ENCODE measurements at places on chromosomes 2 and 18.

- DNase-seq: no peak
Measured at GRCh38 chr2:127047716-127048617, 59.0 kb downstream of the BIN1 start.

- no peak for DNase-seq
Measured at GRCh38 chr2:30410217-30410616, 36.8 kb upstream of the LCLAT1 start.

DNA sequence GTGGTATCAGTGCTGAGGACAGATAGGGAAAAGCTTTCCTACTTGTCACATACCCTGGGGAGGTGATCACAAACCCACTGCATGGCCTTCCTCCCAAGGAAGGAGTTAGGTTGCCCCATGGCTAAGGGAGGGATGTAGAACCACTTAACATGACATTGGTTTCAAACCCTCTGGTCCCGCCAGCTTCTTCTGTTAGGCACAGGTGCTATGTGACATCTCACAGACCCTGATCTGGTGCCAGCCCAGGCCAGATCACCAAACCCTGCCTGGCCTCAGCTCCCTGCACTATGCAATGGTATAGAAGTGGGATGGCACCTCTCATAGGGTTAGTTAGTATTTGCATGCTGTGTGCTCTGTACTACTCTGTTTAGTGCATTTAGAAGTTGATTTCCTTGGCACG lies 58.0 kb downstream of the TCF7L1 start:
- DNase-seq: no peak

GRCh38 chr2:200616193-200616592 lies 30.4 kb downstream of the AOX1 start:
- no peak for DNase-seq

GRCh38 chr2:162490052-162490717 lies 146.3 kb downstream of the GCA start:
- DNase-seq: no peak

DNA sequence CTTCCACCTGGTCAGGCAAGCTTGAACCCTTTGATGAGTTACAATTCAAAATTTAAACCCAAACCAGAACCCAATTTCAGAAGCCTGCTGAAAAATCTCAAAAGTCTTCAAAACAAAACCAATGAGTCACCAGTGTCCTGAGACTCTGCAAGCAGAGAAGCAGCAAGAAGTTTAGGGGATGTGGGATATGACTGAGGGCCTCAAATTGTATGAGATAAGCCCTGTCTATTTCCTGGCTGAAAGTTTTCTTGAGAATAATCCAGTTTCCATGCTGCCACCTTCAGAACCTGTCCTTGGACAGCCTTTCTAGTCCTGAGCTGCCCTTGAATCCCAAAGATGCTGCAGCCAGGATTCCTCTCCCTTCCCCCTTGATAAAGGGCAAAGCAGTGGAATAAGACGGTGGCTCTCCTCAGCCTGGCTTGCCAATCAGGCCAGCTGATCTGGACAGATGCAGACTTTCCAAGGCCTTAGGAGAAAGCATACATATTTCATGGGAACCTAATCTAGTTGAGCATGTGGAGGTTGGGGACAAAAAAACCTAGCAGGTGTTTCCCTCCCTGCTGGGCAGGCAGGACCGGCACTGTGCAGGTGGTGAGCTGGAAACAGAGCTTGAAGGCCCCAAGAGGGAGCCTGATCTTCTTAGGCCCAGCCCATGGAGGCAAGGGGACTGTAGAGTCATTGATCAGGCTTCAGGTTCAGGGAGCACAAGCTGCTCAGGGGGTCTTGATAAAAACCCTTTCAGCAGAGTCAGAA lies 278.0 kb upstream of the MGAT5 start:
- DNase-seq: no peak

DNA sequence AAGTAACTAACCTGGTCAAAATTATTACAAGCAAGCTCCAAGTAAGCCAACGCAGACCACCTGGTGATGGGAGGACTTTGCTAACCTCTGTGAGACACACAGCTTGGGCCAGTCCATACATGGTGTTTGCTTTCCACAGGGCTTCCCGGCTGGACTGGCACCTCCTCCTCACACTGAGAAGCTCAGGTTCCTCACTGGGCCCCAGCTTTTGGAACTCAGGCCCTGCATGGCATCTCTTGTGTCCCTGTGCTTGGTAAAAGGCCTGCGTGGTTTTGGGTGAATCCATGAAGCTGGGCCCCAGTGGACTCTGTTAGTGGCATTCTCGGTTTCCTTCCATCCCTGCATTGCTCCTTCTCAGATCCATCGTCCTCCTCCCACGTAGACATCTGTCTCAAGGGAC lies 123.4 kb downstream of the VAPA start:
- DNase-seq: no peak

- DNase-seq: no peak
Measured at GRCh38 chr18:37471637-37472036, 94.0 kb downstream of the CELF4 start.

DNA sequence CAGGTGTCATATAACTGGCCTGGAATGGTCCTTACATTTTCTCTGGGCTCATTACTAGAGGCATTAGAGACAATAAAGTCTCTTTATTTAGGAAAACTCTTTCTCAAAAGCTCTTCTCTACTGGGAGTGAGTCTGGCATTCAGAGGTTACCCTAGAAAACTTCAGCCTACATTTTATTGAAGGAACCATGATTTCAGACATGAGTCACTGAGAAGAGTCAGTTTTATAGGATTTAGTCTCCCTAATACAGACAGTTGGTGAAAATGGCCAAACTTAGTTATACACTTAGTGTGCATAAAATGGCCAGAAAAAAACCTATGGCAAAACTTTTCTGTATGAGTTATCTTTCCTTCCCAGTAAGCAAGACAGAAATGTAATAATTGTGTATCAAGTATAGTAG lies 689.4 kb downstream of the ZEB2 start:
- no peak for DNase-seq

GRCh38 chr2:60336442-60337141 lies 216.9 kb downstream of the BCL11A start:
- DNase-seq: no peak

DNA sequence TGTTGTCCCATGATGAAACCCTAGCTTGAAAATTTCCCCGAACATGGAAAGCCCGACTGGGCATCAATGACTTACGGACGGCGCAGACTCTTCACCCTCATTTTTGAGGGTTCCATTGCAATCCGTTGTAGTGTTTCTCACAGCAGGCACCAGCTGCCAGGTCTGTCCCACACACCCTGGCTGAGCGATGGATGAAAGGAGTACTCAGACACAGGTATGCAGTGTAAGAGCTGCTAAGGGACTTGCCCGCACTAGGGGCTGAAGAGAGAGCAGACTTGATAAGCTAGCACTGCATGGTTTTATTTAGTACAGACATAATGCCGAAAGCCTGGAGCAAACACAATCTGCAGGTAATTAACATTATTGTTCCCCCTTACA lies 15.8 kb downstream of the DYNAP start:
- DNase-seq: no peak

DNA sequence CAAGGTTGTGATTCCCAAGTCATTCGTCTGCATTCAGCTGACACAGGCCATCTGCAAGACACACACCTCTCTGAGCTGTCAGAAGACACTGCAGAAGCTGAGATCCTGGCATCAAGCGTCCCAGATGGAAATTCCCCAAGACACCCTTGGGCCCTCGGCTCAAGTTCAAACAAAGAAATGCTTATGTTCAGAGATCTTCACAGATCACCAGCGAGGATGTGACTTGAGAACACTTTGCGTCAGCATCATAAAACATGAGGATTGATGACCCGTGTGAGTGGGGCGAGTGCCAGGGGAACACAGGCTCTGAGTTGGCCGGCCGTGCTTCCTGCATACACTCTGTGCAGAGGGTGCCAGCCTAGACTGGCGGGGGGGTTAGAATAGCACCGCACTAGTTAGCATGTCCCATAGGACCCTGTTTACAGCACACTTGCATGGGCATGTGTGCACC lies 36.8 kb downstream of the KCNIP3 start:
- no peak for DNase-seq
